ENCODE measurements at places on chromosomes 12 and 14.

GRCh38 chr12:106897082-106897481 lies 58.6 kb upstream of the TMEM263 start:
- DNase-seq: peak; percentile 23

DNA sequence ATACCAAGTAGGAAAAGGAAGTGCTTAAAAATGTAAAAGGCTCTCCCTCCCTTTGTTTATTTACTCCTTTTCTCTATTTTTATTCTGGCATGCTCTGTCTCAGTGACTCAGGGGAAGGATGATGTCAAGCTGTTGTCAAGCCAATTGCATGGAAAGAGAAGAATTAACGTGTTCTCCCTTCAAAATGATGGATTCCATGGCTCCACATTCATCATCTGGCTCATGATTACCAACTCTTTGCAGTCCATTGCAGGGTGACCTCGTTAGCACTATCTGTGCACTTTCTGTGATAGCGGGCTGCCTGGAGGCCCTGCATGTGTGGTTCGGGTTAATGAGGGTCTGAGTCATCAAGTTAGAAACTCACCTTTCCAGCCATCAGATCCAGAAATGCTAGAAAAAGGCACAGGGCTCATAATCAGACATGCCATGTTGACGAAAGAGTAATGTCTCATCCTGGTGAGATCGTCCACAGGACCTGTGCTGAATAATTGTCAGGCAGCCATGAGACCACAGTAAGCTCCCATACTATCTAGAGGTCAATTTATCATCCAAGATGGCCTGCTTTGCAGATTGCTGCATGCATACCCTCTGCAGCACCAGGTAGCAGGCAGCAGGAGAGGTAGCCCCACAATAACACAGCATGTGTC lies 79.2 kb upstream of the BTG1 start:
- DNase-seq: peak; percentile 34

GRCh38 chr14:56299306-56299984 lies 181.2 kb downstream of the PELI2 start:
- no peak for DNase-seq

- DNase-seq: no peak
These were observed 1885.8 kb upstream of the SEL1L start for GRCh38 chr14:83419420-83419819.

DNA sequence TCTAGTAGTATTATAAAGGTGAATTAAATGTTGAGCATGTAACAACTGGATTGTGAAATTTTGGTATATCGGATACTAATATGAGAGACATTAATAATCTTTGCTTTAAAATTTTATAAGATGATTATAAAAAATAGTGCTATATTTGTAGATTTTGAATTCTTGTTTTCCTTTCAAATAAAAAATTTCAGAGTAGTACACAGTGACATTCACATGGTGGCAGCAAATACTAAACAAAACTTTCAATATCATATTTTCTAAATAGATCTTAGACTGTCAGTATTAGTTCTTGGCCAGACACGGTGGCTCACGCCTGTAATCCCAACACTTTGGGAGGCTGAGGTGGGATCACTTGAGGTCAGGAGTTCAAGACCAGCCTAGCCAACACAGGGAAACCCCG lies 166.0 kb downstream of the NAV3 start:
- no peak for DNase-seq

- no peak for DNase-seq
These were observed 19.8 kb upstream of the UNC79 start for GRCh38 chr14:93410893-93411292.

GRCh38 chr12:104699489-104700190 lies 242.9 kb downstream of the CHST11 start:
- peak; percentile 36 for DNase-seq

DNA sequence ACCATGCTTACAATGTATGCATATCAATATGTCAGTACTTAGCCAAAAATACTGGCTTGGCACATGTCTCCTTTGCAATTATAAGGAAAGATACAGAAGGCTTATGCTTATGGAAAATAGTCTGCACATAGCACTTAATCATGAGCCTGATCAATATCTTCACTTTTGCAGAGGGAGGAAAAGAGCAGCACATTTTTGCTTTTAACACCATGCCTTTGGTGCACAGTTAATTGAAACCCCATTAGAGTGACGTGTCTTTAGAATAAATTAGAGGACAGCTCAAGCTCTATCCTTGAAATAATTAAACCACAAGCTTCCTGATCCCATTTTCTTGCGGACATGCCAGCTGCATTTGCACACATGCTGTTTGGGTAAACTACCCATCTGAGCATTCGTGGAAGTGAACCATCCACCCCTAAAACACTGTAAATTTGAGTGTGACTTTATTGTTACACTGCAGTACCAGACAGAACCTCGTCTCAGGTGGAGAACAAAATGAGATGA lies 839.9 kb upstream of the MGAT4C start:
- no peak for DNase-seq

GRCh38 chr12:121061831-121062230 lies 22.8 kb upstream of the OASL start:
- peak; percentile 18 for DNase-seq

DNA sequence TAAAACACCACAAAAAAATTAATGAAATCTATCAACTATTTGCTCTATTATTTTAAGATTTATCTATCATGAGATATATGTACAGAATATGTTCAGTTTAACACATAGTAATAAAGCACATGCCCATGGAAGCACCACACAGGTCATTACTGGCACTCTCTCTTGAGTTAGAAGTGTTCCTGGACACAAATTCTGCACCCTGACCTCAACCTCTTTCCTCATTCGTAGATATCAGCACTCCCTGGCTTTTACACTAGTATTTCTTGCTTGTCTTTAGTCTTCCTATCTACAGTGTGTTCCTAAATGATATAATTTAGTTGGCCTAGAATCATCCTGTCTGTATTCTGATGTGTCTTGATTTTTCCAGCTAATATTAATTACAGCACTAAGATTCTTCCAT lies 321.0 kb upstream of the SOX5 start:
- no peak for DNase-seq

- DNase-seq: no peak
These were observed 7.0 kb upstream of the CEBPE start for GRCh38 chr14:23125933-23126524.

DNA sequence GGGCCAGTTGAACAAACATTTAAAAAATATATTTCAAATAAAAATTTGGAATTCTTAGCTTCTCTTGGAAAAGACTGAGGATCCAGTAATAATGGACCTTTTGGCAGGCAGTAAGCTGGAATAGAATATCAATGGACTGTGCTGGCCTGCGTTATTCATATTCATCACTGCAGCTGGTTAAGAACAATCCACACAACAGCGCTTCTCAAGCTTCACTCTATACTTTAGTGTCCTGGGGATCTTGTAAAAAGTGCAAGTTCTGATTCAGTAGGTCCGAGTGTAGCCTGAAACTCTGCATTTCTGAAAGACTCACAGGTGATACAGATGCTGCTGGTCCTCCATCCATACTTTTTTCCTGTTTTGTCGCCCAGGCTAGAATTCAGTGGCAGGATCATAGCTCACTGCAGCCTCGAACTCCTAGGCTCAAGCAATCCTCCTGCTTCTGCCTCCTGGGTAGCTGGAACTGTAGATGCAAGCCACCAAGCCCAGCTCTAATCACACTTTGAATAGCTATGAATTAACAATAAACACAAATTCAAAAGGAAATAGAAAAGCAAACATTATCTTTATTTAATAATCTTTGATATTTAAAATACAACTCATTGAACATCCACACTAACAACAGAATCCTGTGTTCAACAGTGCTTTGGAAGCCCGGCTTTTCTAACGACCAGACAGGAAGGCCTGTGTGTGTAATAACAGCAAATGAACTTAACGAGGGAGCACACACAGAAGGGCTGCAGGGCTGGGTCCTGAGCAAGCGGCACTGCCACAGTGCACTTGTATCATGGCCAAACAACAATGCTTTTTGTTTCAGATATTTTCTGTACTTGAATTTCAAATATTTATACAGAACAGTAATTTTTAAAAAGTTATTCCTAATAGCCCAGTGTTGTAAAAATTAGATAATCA lies 18.4 kb upstream of the TRIP11 start:
- DNase-seq: no peak

- DNase-seq: peak; percentile 1
These were observed 10.9 kb downstream of the RNF212B start for GRCh38 chr14:23248601-23249000.

- no peak for DNase-seq
These were observed 20.3 kb upstream of the SERPINA6 start for GRCh38 chr14:94343238-94344005.

- DNase-seq: no peak
These were observed 11.9 kb downstream of the SDS start for GRCh38 chr12:113391650-113392337.

GRCh38 chr14:102096569-102097188 lies 9.8 kb upstream of the HSP90AA1 start:
- DNase-seq: peak; percentile 79

- peak; percentile 91 for DNase-seq
These were observed 559 bp upstream of the CKAP4 start for GRCh38 chr12:106248312-106248845.

DNA sequence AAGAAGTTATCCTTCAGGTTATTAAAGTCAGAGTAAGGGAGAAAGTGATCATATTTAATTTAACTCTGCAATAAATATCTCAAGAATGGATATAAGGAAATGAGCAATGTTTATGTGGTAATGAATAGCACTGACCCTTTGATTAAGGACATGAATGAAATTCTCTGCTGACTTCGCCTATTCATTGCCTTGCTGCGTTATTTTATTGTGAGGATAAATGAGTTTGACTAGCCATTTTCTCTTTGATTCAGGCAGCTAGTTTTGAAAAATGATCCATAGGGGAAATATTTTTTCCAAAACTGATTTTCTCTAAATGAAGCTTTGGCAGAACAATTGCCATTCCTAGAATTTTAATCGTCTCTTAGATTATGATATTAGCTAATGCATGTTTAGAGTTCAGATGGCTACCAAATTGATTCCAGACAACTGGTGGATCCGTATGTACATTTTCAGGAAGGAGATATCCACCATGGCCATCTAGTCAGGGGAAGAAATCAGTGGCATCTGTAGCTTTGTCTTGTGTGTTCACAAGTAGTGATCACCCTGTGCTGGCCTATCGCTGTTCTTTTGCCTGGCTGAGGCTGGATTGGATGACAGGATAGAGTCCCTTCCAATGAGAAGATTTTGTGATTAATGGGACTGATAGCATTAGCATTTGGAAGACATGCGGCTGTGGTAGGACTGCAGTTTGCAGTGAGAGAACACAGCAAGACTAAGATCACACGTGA lies 302.3 kb upstream of the RGS6 start:
- DNase-seq: peak; percentile 22

DNA sequence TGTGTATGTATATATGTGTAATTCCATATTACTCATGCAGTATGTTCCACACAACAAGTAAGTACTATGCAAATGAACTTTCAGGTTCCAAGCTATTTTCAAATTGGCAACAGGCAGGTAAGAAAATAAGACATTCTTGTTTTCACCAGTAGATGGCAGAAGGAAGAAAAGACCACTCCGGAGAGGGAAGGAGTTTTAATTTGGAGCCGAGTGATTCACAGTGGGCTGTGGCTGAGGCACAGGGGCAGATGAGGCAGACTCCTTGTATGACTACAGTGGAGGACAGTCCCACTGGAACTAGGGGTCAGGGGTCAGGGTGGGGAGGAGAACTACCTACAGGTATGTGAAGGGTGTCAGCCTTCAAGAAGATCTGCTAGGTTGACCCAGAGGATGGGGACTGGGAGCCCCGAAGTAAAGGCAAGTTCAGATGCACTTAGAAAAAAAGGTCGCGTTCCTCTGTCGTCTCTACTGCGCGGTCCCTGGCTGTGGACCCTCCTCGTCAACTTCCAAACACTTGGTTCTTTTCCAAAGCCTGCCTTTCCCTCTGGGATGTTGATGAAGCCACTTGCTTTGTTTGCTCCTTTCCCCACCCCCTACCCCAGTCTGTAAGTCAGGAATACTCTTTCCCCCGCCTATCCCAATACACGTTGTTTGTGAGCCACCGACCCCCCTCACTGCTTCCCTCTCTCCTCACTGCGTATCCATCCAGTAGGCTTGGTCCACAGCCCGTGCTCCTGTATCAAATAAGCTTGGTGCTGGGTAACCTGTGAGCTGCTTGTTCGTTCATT lies 24.1 kb downstream of the DDX47 start:
- DNase-seq: peak; percentile 82

DNA sequence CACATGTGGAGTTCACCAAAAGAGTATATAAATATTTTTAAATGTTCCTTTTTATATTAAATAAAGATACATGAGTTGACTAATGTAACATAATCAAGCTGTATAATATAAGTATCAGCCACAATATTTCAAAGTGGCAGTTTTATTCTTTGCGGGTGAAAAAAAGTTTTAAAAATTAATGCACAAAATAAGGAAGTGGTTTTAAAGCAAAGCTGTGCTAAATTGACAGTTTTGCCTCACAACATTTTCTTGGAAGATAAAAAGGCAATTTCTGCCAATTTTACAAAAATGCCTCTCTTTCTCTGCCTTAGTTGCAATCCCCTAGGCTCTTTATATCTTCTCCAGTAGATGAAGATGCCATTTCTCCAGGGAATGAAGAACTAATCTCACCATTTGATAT lies 719.1 kb downstream of the C12orf50 start:
- DNase-seq: no peak

DNA sequence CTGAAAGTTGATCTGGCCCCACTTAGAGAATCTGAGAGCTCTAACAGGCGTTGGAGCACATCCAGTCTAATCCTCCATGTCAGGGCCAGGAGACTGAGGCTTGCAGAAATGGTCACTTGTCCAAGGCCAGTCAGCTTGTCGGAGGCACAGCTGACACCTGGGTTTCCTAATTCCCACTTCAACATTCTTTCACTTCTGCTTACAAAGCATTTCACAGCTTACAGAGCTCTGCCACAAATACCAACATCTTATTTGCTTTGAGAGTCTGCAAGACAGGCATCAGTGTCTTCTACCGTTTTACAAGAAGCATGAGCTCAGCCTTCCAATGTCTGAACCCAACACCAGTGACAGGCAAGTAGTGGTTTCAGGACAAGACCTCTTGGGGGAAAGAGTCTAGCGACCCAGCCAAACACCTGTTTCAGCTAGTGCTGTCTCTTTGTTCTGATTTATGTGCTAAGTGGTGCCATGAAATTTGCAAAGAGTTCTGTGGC lies 31.8 kb downstream of the ISCA2 start:
- DNase-seq: no peak

- no peak for DNase-seq
These were observed 113.8 kb downstream of the RERGL start for GRCh38 chr12:17976202-17976601.

GRCh38 chr12:75831402-75831801 lies 200.2 kb downstream of the PHLDA1 start:
- DNase-seq: peak; percentile 50

GRCh38 chr12:103827911-103828391 lies 13.1 kb downstream of the NT5DC3 start:
- no peak for DNase-seq

GRCh38 chr12:63846238-63846967 lies 1.9 kb downstream of the SRGAP1 start:
- no peak for DNase-seq

- DNase-seq: no peak
These were observed 82.3 kb downstream of the PUS7L start for GRCh38 chr12:43676183-43676813.
